ENCODE measurements at places on chromosomes 2 and 18.

- no peak for DNase-seq
Measured at GRCh38 chr2:101827246-101827645, 129.7 kb downstream of the MAP4K4 start.

GRCh38 chr2:62217970-62218369 is 22.1 kb downstream of the B3GNT2 start:
- DNase-seq = no peak

DNA sequence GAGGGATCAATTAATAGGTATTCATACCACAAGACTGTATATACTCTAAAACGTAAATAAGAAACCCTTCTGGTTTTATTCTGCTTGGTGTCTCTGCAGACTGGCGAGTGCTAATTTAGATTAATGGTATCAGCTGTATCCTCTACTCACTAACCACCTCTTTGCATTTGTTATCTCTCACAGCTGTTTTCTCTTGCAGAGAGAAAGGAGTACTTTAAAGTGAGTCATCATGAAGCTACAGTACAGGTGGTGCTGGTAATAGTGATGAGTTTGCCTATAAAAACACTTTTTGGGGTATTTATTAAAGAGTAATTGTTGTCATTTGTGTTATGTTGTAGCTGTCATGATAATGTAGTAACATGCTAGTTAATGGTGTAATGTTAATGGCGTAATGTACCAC is 147.7 kb downstream of the NETO1 start:
- no peak for DNase-seq

DNA sequence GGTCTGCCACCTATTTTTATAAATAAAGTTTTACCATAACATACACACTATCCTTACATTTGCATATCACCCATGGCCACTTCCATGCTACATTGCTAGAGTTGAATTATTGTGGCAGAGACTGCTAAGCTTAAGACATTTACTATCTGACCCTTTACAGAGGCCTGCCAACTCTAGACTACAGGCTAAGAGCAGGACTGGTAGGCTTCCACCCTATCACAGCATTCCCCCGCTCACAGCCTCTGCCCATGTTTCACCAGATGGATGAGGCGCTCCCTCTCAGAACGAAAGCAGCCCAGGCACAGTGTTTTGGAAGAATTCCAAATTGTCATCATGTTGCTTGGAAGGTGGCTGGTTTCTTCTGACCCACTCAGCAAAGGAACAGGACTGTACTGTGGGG is 91.7 kb upstream of the SLC35G4 start:
- DNase-seq = no peak

DNA sequence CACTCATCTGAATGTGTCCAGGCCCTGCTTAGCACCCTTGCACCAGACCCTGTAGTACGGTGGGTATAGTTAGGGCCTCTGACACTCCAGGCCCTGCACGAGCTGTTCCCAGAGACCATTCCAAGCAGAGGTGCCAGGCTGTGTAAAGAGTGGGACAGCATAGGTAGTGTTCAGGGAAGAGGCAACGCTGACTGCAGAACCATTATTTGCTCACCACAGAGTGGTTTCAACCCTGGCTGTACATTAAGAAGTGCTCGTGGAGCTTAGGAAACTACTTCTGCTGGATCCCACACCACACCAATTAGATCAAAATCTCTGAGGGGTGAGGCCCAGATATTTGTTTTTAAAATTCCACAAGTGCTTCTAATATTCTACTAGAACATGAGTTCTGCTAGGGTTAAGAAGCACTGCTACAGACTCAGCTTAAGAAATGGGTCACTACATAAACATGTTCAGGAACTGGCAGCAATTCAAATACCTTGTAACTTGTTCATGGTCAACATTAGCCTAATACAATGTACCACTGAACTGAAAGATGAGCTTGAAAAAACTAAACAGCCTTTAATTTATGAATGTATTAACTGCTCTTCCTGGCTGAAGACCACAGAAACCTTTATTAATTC is 183.0 kb downstream of the MYO5B start:
- DNase-seq = no peak

GRCh38 chr2:224264259-224264658 is 137.6 kb downstream of the FAM124B start:
- DNase-seq = no peak

- DNase-seq = peak; percentile 54
Measured at GRCh38 chr2:236512902-236513435, 56.7 kb upstream of the ACKR3 start.

- no peak for DNase-seq
Measured at GRCh38 chr18:13474907-13475545, 251.3 kb downstream of the FAM210A start.

GRCh38 chr2:149224543-149224942 is 105.8 kb upstream of the LYPD6 start:
- no peak for DNase-seq

GRCh38 chr2:100200985-100201384 is 58.6 kb upstream of the AFF3 start:
- no peak for DNase-seq

DNA sequence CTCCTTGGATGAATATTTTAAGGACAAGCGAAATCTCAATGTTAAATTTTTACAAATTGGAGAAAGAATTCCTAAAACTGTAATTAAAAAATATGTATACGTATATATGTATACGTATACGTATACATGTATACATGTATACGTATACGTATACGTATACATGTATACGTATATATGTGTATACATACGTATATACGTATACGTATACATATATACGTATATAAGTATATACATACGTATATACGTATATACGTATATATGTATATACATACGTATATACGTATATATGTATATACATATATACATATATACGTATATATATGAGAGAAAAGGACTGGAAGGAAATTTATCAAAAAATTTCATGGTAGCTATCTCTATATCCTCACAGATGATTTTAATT is 110.2 kb upstream of the ACKR3 start:
- no peak for DNase-seq

DNA sequence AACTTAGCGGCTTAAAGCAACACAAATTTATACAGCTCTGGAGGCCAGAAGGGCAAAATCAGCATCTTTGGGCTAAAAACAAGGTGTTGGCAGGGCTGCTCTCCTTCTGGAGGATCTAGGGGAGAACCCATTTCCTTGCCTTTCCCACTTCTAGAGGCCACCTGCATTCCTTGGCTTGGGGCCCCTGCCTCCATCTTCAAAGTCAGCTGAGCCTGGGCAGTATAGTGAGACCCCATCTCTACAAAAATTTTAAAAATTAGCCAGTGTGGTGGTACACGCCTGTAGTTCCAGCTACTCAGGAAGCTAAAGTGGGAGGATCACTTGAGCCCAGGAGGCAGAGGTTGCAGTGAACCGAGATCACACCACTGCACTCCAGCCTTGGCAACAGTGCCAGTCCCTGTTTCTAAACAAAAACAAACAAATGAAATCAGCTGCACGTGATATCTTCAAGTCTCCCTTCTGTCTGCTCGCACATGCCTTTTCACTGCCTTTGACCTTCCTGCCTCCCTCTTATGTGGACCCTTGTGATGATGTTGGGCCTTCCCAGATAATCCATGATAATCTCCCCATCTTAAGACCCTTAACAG is 200.6 kb downstream of the ZFP36L2 start:
- no peak for DNase-seq

DNA sequence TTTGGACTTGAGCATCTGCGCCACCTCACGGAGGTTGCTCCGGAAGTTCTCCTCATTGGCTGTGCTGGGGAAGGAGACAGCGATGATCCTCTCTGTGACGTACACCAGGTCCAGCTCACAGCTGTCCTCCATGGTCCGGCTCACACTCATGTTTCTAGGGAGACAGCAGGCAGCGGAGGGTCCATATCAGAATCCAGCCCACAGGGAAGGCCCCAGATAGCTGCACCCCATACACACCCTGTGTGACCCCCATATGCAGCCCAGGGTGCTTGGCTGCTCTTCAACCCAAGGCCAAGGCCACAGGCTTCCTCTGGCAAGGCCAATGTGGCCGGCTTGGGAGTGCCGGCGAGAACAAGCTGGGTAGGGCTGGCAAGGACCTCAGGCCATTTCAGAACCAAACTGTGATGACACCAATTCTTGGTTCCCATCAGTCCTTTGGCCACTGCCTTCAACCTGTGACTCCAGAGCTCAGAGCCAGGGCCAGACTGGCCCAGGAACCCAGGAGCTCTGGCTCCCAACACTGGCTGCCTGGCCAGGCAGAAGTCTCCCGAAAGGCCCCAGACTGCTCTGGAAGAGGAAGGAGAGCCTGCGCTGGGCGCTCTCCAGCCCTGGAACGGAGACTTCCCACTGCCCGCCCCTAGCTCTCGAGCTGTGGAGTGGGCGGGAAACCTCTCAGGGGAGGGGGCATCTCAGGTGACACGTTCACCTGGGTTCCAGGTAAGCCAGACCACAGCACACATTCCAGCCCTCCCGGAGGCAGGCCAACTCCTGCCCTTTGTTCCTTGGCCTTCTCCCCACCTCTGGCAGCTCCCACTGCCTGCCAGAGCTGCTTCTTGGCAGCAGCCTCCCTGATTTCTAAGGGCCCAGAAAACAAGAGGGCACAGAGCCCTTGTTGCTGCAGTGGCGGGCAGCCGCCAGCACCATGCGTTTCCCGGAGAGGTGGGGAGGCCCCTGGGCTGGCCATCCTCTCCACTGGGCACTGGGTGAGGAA is 104.7 kb downstream of the TNS1 start:
- DNase-seq = no peak

DNA sequence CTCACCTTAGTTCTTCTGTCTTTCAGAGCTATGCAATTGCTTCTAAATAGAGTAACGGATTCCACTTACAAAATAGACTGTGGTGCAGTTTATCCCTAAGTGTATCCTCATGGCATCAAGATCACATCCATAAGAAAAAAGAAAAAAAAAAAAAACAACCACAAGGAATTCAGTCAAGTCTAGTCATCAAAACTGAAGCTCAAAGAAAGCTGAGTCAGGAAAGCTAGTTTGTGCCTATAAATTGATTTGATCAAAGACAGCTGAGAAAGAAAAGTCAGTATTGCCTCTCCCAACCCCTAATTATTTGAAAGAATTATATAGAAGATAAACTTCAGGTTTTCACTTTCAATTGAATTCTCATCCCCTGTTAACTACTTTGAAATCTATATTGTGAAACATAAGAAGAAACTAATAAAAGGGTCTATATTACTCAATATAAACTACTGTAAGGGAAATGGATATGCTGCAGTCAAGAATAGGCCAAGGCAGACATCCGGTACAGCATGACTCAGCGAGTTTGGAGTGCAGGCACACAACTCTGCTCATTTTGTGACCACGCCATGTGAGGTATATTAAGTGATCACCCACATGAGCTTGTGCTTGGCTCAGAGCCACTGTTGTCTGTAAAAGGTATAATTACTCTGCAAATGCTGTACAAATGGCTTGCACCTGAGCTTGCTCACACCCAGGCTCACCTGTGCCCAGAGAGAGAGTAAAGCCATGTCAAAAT is 568.1 kb upstream of the CRIM1 start:
- no peak for DNase-seq

DNA sequence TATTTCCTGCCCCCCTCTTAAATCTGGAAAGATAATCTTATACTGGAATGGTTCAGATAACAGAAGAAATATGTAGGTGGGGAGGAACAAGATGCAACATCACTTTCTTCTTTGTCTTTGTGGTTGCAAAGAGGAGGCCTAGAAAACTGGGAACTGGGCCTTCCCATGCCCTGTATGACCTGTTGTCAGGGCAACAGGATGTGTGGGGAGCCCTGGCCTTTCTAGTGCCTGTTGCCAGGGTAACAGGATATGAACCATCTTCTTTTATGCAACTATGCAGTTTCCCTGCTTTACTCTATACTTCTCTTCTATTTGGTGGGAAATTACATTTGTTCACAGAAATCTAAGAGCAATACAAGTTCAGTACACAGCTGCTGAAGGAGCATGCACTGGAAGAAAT is 79.8 kb upstream of the PDE1A start:
- DNase-seq = no peak

- DNase-seq = no peak
Measured at GRCh38 chr2:110904779-110905148, 172.4 kb downstream of the ACOXL start.

GRCh38 chr2:96772903-96773671 is 12.4 kb downstream of the CNNM4 start:
- DNase-seq = no peak

DNA sequence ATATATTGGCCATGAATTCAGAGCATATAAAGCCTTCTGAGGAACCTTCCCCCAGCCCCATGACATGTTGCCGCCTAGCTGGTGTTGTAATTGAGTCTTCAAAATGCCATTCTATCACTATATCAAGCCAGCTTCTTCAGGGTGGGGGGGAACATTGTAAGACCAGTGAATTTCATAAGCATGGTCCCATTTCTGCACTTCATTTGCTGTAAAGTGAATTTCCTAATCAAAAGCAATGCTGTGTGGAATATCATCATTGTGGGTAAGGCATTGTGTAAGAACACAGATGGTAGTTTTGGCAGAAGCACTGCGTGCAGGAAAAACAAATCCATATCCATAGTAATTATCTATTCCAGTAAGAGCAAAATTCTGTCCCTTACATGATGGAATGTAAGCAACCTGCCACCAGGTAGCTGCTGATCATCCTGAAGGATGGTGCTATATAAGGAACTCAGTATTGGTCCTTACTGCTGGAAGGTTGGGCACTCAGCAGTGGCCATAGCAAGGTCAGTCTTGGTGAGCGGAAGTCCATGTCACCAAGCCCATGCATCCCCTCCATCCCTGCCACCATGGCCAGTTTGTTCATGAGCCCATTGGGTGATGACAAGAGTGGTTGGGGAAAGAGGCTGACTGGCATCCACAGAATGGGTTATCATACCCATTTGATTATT is 159.4 kb downstream of the COPS8 start:
- DNase-seq = no peak
